ENCODE measurements at places on chromosomes 6 and 20. TPM values are rescaled to one million over a fixed set of nuclear protein-coding genes. Genes with fewer than 3 reads are reported as not detected.

The LY6G5C gene
- total RNA-seq: 6.3 TPM

The CALHM4 gene
- total RNA-seq: not detected

The MICB gene
- total RNA-seq: 58.5 TPM

The C20orf144 gene
- total RNA-seq: 0.29 TPM

The ADTRP gene
- total RNA-seq: 9.2 TPM

The SPAG4 gene
- total RNA-seq: 2.9 TPM

The SIM1 gene
- 0.22 TPM for total RNA-seq

The ZSCAN16 gene
- 6.6 TPM for total RNA-seq

The SRSF6 gene
- 167 TPM for total RNA-seq

The FAM217B gene
- 31.0 TPM for total RNA-seq

The SLC17A2 gene
- not detected for total RNA-seq

The BNIP5 gene
- total RNA-seq: not detected

The TRIM31 gene
- not detected for total RNA-seq

The BMP2 gene
- total RNA-seq: not detected

The BTNL2 gene
- total RNA-seq: not detected

The OR2J3 gene
- total RNA-seq: not detected

The MOXD1 gene
- 0.39 TPM for total RNA-seq

The NOX3 gene
- not detected for total RNA-seq

The ZNF512B gene
- total RNA-seq: 29.0 TPM

The NCR2 gene
- not detected for total RNA-seq

The BPIFA1 gene
- total RNA-seq: not detected

The APCDD1L gene
- not detected for total RNA-seq

The ANKEF1 gene
- total RNA-seq: 2.9 TPM

All from T-helper 1 cell treated with Interleukin-12 subunit alpha and Interleukin-12 subunit beta and Interleukin-4 antibody, amounts not matched to agents 30 ng/mL and 1 ng/mL, for 36 hours (primary cell).